ENCODE measurements at places on chromosomes 12 and 14.

GRCh38 chr12:42916143-42916542 lies 326.6 kb upstream of the PRICKLE1 start:
- DNase-seq: no peak

DNA sequence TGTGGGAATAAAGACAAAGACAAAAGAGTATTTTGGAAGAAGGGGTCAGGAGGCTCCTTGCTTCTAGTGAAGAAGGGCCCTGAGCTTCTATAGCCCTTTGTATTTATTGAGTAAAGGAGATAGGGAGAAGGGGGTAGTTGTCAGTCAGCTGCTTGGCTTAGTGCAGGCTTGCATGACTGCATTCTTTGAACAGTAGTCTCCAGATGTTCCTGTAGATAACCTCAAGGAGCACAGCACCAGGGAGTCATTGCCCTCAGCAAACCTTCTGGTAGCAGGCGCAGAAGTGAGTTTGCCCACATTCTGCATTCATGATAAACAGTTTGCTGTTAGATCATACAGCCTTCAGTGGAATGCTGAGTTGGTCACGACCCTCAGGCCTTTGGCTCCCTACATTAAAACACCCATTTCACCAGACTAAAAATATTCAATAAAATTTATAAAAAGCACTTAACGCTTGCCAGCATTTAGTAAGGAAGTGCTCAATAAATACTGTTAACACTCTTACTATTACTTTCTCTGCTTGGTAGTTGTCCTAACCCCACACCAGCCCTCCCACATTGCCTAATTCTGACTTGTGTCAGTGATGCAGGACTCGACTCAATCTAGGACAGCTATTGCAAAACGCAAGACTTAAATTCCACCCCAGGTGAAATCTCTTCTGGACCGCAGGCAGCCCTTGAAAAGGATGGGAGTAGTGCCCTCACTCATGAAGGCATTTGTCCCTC lies 3.0 kb upstream of the DHRS4 start:
- DNase-seq: no peak

DNA sequence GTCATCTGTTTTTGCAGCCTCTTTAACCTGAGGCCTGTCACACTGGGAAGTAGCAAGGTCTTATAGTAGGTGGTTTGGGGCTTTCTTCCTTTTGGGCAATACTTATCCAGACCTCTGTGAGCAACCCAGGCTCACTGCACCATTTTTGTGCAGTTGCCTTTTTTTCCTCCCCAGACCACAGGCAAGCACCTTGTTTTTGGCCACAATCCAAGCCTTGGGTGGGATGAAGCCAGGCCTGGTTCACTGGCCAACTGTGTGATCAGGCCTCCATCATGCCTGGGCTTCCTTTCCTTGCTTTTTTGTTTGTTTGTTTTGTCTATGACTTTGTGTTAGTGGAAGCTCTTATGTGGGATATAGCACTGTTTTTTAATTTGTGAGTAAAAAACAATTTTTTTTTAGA lies 71.7 kb downstream of the DNAH10 start:
- no peak for DNase-seq

DNA sequence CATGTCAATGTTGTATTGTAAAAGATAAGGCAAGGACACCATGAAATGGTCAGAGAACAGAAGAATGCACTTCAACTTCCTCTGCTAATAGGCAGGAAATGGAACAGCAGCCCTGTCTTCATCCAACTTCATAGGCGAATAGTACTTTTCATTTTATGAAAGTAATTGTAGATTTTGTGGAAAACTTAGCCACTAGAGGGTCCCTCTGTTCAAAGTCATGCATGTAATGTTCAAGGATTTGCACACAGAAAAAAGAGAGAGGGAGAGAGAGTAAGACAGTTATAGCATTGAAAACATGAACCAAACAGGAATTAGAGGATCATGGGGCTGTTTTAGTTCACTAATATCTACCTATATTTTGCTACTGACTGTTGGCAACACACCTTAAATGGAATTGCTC lies 172.2 kb downstream of the FLRT2 start:
- no peak for DNase-seq

- no peak for DNase-seq
Measured at GRCh38 chr14:93301821-93302447, 30.9 kb downstream of the BTBD7 start.

- DNase-seq: no peak
Measured at GRCh38 chr12:89783359-89784060, 74.9 kb upstream of the ATP2B1 start.

DNA sequence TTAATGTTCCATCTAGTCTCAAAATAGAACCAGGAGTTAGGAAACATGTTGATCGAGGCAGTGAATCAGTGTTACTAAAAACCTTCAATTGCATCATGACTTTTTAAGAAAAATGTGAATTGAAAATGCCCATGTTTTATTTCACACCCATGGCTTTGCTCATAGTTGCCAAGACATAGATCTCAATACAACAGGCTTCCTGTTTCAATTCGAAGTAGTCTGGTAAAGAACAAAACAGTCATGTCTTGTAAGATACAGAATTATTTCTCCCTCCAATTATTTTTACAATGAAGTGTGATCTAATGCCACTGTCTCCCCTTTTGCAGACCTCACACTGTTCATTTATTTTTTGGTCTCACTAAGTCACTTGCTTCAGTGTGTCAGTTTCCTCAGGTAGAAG lies 44.6 kb upstream of the FAR2 start:
- no peak for DNase-seq

GRCh38 chr14:100656996-100657395 lies 69.7 kb upstream of the DLK1 start:
- no peak for DNase-seq

DNA sequence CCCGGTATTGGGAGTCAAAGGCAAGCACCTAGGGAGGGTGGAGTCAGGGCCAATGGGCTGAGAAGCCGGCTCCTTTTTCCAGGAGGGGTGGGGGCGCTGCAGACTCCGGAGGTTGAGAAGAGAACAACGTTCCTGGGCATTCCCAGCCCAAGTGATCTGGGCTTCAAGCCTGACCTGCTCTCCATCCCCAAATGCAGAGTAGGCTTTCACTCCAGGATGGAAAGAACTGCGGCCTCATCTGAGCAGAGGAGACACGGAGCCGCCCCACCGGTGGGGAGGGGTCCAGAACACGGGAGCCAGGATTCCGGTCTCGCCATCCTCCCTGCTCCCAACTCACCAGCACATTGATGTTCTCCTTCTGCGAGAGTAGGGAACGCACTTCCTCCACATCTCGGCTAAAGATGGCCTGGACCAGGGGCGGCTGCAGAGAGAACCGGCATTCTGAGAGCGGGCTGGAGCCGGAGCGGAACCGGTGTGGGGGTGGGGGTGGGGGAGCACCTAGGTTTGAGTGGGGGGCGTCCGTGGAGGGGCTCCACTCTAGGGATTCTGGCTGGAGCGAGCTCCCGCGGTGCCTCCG lies 605 bp downstream of the ANKRD52 start:
- no peak for DNase-seq

DNA sequence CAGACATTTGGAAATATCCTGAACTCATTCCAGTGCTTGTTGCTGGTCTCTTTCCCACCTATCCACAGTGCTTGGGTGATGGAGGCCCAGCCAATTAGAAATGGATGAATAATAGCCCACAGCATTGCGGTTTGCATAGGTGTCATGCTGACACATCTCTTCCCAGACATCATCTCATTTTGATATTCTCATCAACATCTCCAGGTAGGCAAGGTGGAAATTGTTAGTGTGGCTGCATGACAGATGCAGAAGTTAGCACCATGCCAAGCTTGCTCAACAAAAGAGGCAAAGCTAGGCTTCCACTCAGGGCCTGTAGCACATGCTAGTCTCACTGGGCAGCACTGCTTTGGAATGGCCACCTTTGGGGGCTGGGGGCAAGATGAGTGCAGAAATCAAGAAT lies 1118.9 kb downstream of the VRK1 start:
- DNase-seq: no peak

DNA sequence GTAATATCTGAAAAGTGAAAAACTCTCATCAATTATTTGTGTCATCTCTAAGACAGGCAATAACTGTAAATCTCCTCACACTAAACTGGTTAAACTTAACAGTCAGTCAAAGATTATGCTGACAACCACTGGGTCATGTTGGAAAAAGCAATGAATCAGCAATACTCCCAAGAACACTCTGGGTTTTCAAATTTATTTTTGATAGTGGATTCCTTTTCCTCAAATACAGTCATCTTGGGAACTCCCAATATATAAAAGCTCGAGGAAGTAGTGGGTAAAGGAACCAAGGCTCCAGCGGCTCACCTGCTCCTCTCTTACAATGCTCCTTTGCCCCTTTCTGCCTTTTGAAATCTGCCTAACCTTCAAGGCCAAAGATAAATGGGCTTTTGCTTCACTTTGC lies 70.0 kb downstream of the ARMH4 start:
- DNase-seq: no peak

- no peak for DNase-seq
Measured at GRCh38 chr12:62642486-62642885, 175.9 kb downstream of the MON2 start.

- DNase-seq: no peak
Measured at GRCh38 chr12:112307317-112308011, 74.8 kb downstream of the HECTD4 start.

GRCh38 chr14:32075672-32076277 lies 1.3 kb upstream of the ARHGAP5 start:
- no peak for DNase-seq

DNA sequence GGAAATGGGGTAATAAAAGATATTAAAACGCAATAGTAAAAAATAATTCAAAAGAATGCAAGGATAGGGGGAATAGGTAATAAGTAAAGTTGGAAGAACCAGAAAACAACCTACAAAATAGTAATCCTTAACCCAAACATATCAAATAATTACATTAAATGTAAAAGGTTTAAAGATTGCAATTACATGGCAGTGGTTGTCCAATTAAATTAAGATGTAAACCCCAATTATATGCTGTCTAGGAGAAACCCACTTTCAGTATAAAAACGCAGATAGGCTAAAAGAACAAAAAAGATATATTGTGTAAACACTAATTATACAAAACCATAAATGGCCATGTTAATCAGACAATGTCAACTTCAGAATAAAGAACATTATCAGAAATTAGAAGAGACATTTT lies 247.3 kb downstream of the SLC25A21 start:
- DNase-seq: no peak

GRCh38 chr12:58668871-58669270 lies 251.4 kb downstream of the LRIG3 start:
- DNase-seq: no peak

GRCh38 chr12:91183551-91183950 lies 934 bp upstream of the DCN start:
- no peak for DNase-seq

- DNase-seq: no peak
Measured at GRCh38 chr12:700016-700415, 36.8 kb upstream of the NINJ2 start.

DNA sequence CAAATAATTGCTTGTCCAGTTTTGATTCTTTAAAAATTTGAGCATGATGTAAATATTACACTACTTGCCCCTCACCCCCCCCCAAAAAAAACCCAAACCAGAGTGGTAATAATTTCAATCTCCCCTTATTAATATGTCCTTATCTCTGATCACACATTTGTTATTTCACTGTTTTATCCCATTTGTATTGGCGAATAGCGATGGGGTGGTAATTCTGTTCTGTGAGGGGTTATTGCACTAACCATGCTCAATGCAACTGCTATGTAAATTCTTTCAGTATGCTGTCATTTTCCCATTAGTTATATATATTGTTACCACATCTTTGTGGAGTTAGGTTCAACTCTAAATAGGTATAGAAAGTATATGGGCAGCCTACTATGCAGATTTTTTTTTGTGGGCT lies 1.1 kb downstream of the RIMKLB start:
- no peak for DNase-seq

- no peak for DNase-seq
Measured at GRCh38 chr12:9024512-9024911, 35.2 kb downstream of the KLRG1 start.

DNA sequence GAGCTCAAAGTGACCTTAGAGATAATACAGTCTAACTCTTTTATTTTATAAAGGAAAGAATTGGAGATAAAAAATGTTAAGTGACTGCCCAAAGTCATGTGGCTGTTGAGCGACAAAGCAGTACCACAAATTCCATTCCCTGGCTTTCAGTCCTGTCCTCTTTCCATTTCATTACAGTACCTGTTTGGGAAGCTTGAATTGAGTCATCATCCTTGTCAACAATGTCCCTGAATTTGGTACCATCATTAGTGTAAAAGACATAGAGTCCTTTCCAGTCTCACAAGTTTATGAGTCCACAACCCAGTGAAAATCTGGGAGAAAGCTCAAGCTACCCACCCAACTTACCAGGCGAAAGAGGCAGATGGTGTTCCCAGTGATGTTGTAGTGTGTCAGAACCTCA lies 3.8 kb downstream of the ERP27 start:
- no peak for DNase-seq

DNA sequence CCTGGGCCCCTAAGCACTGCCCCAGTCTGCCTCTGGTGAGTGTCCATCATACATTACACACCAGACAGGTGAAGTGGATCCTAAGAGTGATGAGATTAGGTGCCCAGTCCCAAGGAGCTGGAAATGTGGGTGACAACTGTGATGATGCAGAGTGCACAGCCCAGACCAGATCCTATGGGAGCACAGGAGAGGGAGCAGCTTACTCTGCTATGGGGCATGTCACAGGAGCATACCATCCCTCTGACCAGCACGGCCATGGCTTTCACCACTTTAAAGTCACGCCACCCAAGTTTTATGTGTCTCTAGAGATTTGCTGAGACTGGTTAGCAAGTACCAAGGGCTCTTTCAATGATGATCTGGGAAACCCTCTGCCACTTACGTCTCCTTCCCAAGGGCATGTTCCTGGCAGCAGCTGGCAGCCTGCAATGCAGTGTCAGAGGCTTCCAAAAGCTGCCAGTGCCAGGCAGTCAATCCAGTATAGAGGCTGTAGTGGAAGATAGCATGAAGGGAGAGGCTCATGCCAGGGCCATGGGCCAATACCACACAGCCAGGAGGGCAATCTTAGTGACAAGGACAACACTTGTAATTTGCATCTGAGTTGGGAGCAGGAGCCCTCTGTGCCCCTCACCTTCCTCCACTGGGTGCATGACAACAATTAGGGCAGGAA lies 40.2 kb downstream of the STAB2 start:
- no peak for DNase-seq

DNA sequence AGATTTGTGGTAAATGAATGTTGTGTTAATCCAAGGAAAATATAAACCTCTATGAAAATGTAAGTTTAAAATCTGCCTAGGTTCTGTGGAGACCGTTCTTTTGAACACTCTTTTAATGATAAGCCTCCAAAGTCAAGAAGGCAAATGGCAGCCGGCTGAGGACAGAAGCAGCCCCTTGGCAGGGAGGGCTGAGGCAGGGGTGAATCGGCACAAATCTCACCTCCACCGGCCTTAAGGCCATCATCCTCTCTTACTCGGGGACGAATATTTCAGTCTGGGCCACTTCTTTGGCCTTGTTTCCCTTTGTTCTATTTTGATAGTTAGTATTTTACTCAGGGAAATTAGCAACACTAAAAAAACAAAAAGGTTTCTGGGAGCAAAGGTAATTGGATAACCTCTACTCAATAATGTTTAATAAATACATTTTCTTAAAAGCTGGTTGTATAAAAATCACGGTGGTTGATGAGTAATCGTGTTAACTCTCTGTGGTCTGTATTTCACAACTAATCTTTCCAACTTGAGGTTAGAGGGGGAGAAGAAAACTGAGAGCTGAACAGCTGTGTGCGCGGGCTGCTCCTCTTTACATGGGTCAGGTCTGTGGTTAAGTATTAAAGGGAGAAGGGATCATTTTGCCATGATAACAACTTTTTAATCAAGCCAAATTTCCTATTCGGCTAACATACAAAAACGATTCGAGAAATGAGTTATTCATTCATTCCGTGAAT lies 18.6 kb downstream of the LGMN start:
- DNase-seq: no peak

Data from GOT3 (cell line).